ENCODE measurements at places on chromosomes 2 and 18.

- no peak for DNase-seq
Observed at GRCh38 chr2:160043265-160043664, 19.1 kb downstream of the PLA2R1 start.

GRCh38 chr2:164850235-164850634 is 8.6 kb upstream of the COBLL1 start:
- DNase-seq = no peak

DNA sequence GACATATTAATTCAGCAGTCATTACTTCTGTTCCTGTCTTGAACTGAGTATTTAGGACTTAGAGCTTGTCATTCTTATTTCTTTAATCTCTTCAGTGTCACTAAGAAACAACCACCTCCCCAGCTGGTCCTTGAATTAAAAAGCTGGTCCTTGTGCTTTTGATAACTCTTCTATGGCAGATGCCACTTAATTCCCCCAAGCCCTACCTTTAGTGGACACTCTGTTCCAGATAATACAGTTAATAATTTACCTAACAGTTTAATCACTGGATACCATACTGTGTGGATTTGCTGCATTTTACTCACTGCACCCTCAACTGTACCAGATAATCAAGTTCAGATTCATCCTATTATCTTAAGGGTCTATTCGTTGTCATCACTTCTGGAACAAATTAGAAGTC is 73.1 kb downstream of the SKA1 start:
- DNase-seq = no peak

DNA sequence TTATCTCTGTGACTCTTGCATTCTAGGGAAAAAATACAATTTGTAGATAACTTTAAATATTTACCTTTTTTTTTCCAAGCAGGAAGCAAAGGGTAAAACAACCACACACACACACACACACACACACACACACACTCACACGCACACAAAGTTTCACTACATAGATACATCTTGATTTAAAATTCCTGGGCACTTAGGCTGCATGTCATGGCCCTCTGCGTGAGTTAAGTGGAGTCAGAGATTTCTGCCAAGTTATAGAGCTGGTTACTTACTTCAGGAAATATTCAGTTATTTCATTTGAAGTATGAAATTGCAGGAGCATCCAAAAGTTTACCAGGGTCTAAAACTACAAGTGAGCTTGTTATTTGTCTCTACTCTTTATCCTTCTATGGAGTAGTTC is 612.0 kb downstream of the IRS1 start:
- no peak for DNase-seq

- DNase-seq = no peak
Observed at GRCh38 chr2:45892757-45893156, 241.3 kb downstream of the PRKCE start.

DNA sequence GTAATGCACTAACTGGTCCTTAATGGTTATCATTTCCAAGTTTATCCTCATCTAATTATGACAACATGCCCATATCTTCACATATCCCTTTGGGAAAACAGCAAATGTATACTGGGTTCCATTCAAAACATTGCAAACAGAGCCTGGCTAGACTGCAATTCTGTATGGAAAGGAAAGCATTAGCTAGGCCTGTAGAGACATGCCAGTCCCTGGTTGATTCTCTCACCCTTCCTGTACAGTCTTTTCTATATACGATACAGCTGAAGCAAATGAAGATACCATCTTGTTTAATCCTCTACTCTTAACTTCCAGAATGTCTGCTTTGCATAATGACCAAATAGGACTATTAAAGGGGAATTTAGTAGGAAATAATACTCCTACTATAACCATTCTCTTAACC is 294.4 kb upstream of the MC4R start:
- DNase-seq = no peak

DNA sequence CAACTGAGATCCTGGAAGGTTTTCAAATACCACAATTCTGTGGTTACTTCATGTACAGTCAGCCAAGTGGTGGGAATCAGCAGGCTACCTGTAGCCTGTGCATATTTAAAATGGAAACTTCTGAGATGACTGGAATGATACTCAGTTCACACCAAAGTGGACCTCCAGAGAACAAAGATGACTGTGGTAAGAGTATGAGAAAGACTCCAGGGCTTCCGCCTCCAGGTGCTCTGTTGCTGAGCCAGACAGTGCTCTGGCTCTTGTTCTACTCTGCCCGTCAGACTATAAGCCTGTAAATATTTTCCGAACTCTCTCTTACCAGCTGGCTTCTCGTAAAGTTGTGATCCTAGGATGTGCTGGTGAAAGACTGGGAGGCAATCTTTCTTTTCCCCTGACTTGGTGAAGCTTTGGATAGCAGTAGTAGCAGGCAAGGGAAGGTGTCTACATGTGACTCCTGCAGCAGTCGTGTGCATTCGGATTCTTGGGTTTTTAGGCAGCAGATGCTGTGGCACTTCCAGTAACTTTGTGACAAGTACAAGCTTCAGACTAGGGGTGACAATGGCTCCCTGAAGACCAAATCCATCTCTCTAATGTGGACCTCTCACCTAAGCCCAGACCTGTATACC is 23.1 kb downstream of the ST3GAL5 start:
- no peak for DNase-seq

GRCh38 chr2:58202404-58202803 is 38.7 kb downstream of the FANCL start:
- DNase-seq = no peak

DNA sequence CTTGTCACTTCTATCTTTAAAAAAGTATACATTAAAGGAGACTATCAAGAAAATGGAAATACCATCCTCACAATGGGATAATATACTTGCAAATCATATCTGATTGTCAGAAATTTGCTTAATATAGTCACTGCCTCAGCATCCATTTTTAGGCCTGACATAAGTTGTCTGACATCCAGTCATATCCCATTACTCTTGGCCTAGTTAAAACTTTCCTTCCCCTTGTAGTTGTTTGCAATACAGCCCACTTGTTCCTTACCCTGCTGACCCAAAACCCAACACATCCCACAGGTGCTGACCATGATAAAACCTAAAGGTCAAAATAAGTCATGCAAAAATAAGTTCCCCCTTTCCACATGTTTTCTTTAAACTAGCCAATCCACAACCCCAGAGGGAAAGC is 3.6 kb upstream of the ARHGEF33 start:
- DNase-seq = no peak

DNA sequence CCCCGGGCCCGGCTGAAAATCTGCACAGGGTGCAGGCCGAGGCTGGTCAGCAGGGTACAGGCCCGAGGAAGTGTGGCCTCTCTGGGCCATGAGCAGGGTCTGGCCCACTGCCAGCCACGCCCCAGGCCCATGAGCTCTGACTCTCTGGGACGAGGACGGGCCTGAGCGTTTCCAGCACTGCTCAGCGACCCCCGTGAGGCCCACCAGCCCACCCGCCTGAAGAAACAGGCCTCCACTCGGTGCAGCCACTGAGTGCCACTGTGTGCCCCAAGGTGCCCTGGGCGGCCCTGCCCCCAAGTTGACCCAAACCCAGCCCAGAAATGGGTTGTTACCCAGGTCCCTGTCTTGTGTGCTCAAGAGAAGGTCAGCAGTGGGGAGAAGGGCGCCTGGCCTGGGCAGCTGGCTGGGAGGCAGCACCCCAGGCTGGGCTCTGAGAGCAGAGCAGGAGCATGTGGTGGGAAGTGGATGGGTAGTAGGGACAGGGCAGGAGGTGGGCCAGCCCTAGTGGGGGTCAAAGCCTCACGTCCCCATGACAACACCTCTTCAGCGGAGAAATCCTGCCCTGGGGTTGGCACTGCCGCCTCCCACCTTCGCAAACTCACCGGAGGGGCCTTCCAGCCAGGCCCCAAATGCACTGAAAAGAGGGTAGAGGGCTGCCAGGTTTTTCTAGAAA is 2.1 kb upstream of the SNED1 start:
- no peak for DNase-seq

- DNase-seq = no peak
Observed at GRCh38 chr2:208252716-208253492, 2.0 kb downstream of the IDH1 start.

DNA sequence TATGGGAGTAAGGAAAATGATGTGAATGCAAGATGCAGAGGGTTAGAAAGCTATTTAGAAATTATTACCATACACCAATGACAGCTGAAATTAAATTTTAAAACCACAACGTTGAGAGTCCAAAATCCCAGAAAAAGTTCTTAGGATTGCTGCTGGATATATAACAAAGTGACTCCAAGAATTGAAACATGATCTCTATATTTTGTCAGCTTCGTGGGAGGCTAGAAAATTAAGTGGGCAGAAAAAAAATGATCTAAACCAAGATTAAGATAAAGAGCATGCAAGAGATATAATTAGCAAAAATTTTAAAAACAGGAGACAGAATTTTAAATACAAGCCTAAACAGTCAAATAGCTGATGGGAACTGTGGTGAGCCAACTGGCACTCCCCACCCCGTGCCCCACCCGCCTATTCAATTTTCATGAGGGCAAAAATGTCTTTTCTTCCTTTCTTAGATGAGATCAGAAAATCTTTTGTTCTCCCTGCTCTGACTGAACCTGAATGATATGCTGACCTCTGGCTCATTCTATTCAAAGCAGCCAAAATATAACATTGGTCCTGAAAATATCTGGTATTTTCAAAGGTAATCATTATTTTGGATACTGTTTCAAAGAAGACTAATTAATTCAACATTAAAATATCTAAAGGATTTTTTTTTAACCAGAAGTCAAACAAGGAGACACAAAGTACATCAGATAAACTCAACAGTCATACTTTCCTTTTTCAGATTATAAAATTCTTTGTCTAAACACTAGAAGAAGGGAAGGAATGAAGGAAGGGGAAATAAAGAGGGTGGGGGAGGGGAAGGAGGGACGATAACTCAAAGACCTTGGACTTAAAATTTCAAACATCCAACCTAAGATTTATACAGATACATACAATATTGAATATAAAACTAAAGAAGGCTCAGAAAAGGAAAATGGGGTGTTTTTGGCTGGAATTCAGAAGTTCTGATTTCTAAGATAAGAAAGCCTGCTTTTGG is 12.2 kb downstream of the KANSL3 start:
- DNase-seq = no peak

DNA sequence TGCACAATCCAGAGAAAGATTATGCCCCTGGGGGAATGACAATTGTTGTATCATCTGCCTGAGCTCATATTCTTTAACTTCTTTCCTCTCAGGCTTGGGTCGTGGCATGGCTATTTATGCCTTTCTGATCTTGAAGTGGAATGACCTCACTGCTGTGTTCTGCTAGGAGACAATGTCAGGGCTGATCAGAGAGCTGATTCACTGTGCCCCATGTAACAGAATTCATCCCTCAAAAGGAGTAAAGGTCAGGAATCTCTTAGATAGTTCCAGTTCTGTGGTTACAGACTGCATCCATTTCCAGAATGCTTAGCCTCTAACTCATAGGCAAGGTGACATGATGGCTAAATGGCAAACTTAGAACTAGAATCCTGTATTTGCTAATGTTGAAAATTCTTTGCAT is 511.7 kb upstream of the CNTNAP5 start:
- no peak for DNase-seq

DNA sequence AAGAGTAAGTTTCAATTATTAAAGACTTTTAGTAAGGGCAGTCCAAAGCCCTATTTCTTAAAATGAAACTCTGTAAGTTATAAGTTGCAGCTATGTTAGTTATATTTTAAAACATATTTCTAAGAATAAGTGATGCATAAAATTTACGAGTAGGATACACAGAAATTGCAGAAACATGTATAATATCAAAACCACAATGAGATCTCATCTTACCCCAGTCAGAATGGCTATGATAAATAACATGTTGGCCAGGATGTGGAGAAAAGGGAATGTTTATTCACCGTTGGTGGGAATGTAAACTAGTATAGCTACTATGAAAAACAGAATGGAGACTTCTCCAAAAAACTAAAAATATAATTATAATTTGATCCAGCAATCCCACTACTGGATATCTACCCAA is 201.2 kb downstream of the CBLN2 start:
- no peak for DNase-seq

- no peak for DNase-seq
Observed at GRCh38 chr2:168607992-168608391, 151.9 kb downstream of the CERS6 start.

GRCh38 chr18:6885992-6886796 is 156.7 kb downstream of the ARHGAP28 start:
- DNase-seq = peak; percentile 47

- no peak for DNase-seq
Observed at GRCh38 chr2:166895243-166895642, 7.0 kb downstream of the XIRP2 start.

All from MM.1S (cell line).